Stimulated activated CD8-positive, alpha-beta memory T cell treated with anti-CD3 and anti-CD28 coated beads, Interleukin-4, amount 100 ng/mL, for 48 hours (primary cell): ENCODE measurements at places on chromosomes 1 and 21.
A peak's percentile ranks its signal among the peaks of the same experiment; 100 is the strongest.

- no peak for DNase-seq
Observed at GRCh38 chr1:89837036-89837481, 16.2 kb downstream of the LRRC8D start.

DNA sequence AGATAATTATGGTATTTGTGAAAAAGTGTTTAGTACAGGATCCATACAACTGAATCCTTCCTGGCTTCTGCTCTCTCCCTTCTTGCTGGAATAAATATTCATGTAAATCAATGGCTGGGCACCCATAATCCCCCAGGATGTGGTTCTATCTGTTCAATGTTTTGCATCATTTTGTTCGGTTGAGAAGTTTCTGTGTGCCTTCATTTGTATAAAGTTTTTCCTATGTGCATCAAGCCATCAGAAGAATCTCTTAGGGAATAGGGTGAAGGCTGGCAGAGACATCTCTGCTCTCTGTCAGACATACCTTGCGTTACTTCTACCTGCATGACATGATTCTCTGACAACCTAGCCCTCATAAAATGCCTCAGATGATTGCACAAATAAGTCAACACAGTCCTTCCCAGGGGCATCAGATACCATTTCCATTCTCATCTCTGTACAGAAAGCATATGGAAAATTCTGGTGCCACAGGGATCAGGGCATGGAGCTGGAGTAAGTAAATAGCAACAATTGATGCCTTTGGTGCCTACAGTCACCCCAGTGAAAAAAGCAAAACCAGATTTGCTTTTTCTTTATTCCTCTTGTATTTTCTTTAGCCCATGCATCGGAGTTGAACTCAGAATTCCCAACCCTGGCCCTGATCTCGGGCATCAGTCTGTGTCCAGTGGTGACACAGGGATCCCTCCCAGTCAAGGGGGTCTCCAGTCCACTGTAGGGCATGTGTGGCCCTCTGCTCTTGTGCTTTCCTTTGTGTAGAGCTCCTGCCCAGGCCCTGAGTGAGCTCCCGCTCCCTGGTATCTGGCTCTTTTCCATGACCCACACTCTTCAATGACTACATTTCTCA, 39.7 kb upstream of the ATP1A1 start:
- no peak for DNase-seq

DNA sequence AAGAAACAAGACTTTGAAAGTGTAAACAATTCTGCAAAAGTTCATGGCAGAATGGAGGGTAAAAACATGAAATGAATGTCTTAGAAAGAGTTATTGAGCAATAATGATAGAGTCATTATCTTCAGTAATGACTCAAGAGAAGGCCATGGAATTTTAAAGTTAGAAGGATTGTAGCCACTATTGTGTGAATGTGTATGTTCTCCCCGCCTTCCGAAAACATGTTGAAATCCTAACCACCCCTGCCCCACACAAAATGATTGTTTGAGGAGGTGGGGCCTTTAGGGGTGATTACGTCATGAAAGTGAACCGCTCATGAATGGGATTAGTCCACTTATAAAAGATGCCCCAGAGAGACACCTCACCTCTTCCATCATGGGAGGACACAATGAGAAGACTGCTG, 93.8 kb upstream of the CCDC190 start:
- DNase-seq, result no peak

- DNase-seq, result no peak
Observed at GRCh38 chr1:204576422-204576821, 60.2 kb downstream of the MDM4 start.

- no peak for DNase-seq
Observed at GRCh38 chr1:193581341-193581740, 394.9 kb upstream of the B3GALT2 start.

GRCh38 chr1:77044133-77044849, 174.9 kb downstream of the PIGK start:
- peak; percentile 29 for DNase-seq

DNA sequence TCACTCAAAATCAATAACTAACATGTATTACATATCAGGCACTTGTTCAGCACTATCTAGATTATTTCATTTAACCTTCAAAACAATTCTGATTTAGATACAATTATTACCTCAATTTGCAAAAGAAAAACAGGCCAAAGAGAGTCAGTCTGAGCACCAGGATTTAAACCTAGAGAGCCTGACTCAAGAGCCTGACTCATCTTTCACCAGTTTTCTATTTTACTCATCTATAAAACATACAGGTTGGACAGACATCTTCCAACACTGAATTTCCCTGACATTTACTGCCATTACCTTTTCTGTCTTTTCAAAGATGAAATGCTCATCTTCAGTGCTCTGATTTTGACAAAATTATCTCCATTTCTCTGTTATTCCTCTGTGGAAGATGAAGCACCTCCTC, 116.5 kb downstream of the MRPL39 start:
- DNase-seq, result no peak

- peak; percentile 71 for DNase-seq
Observed at GRCh38 chr1:211469938-211470529, 21.9 kb downstream of the RD3 start.

DNA sequence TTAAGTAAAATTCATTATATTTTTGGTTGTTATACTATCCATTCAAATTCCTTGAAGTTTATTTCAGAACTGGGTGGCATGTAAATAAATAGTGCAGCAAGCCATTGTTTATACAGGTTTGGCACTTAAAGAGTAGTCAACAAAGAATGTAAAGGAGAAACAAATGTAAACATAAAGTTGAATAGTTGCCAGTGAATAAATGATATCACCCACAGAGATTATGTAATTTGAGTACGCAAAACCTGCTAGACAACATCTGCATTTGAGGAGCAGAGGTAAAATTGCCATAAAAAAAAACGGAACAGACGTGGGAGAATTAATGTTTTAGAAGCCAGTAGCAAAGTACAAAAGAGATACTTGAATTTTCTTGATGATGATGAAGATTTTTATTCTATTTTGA, 111.6 kb downstream of the ADGRL2 start:
- no peak for DNase-seq

GRCh38 chr1:248840946-248841345, 2.9 kb downstream of the ZNF672 start:
- no peak for DNase-seq

- peak; percentile 38 for DNase-seq
Observed at GRCh38 chr21:44761011-44761729, 40.5 kb downstream of the UBE2G2 start.

DNA sequence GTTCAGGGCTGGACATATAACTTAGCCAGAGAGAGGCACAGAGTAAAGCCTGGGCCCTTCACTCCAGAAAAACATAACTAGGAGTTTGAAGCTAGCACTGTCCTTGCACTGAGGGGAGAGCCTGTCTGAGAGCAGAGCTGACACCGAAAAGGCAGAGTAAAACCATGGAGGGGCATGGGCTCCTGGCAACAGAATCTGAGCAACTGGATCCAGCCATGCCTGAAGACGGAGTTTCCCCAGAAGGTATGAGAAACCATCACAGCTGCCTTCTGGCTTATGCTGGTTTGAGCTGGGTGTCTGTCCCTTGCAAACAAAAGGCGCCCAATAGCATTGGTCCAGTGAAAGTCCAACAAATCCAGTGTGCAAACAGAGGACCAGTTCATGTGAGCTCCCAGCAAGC, 137.5 kb downstream of the NPHP4 start:
- no peak for DNase-seq

- no peak for DNase-seq
Observed at GRCh38 chr1:87790756-87791155, 462.1 kb downstream of the LMO4 start.

GRCh38 chr1:30875197-30875596, 33.4 kb downstream of the SDC3 start:
- DNase-seq, result no peak
